Activated CD8-positive, alpha-beta memory T cell treated with anti-CD3 and anti-CD28 coated beads, Interleukin-2, amount 10 ng/mL, durations not matched to agents 7 days and 5 days (primary cell): ENCODE measurements at places on chromosomes 2 and 18. TPM values are rescaled to one million over a fixed set of nuclear protein-coding genes. Genes with fewer than 3 reads are reported as not detected.

Gene MCM6
- total RNA-seq: 130 TPM

Gene PROKR1
- not detected for total RNA-seq

Gene ZNF638
- total RNA-seq: 105 TPM

Gene WDR43
- 89.7 TPM for total RNA-seq

Gene LIPG
- total RNA-seq: 0.16 TPM

Gene POTEI
- total RNA-seq: not detected

Gene DUSP11
- total RNA-seq: 30.2 TPM

Gene SAG
- total RNA-seq: 0.09 TPM

Gene KLF11
- 10.4 TPM for total RNA-seq

Gene CCL20
- total RNA-seq: not detected

Gene ARHGEF4
- 0.30 TPM for total RNA-seq

Gene BMP10
- total RNA-seq: not detected

Gene PCARE
- not detected for total RNA-seq

Gene CRYGD
- total RNA-seq: not detected

Gene SCN9A
- not detected for total RNA-seq

Gene ANKRD30B
- not detected for total RNA-seq

Gene PAIP2B
- total RNA-seq: 1.5 TPM

Gene IL1RL1
- 0.09 TPM for total RNA-seq

Gene TTC27
- total RNA-seq: 22.6 TPM

Gene FRZB
- total RNA-seq: not detected

Gene SNORC
- 1.8 TPM for total RNA-seq

Gene FBXO48
- 3.4 TPM for total RNA-seq

Gene DYTN
- not detected for total RNA-seq

Gene TOGARAM2
- total RNA-seq: 23.9 TPM

Gene ANKRD62
- total RNA-seq: not detected

Gene ALK
- total RNA-seq: not detected

Gene INHBB
- not detected for total RNA-seq

Gene RPIA
- total RNA-seq: 42.1 TPM

Gene COL6A3
- total RNA-seq: 0.53 TPM

Gene LAMA3
- total RNA-seq: 0.23 TPM

Gene COPS8
- 39.9 TPM for total RNA-seq

Gene CAPN14
- total RNA-seq: 0.33 TPM

Gene PJVK
- total RNA-seq: 1.9 TPM

Gene UBE2E3
- 35.0 TPM for total RNA-seq

Gene GATA6
- not detected for total RNA-seq

Gene DBI
- 179 TPM for total RNA-seq

Gene FHOD3
- total RNA-seq: not detected

Gene NEU4
- total RNA-seq: 0.12 TPM

Gene CAPN13
- not detected for total RNA-seq

Gene NOL4
- total RNA-seq: not detected

Gene DPYSL5
- total RNA-seq: not detected

Gene RAD51AP2
- total RNA-seq: not detected

Gene SLC5A7
- not detected for total RNA-seq

Gene TEKT4
- total RNA-seq: not detected

Gene TUBA4B
- total RNA-seq: not detected

Gene MALT1
- 31.6 TPM for total RNA-seq

Gene HMSD
- total RNA-seq: 5.5 TPM

Gene FBXO41
- 31.5 TPM for total RNA-seq

Gene CD207
- not detected for total RNA-seq

Gene IL37
- not detected for total RNA-seq

Gene HRH4
- total RNA-seq: not detected

Gene DSC3
- total RNA-seq: not detected

Gene CERKL
- not detected for total RNA-seq

Gene LYPD6
- total RNA-seq: not detected

Gene SOWAHC
- not detected for total RNA-seq

Gene FAM161A
- 4.8 TPM for total RNA-seq

Gene DGKD
- 42.3 TPM for total RNA-seq

Gene POTEF
- not detected for total RNA-seq

Gene NAT8
- total RNA-seq: not detected

Gene BOK
- total RNA-seq: not detected
